ENCODE measurements at places on chromosomes 3 and 15.

DNA sequence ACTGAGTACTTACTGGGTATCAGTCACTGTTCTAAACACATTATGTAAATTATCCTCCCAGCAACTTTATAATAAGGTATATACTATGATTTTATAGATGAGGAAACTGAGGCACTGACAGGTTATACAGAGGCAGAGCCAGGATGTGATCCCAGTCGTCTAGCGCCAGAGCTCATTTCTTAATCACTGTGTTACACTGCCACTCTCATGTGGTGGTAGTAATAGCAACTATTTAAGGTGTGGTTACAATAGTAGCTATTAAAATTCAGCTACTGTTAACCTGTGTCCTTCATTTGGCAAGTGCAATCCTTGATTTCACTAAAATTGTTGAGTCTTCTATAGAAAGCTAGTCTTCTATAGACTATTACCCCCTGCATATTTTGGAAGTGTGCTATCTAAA, 43.1 kb upstream of the TRPC1 start:
- DNase-seq = no peak

DNA sequence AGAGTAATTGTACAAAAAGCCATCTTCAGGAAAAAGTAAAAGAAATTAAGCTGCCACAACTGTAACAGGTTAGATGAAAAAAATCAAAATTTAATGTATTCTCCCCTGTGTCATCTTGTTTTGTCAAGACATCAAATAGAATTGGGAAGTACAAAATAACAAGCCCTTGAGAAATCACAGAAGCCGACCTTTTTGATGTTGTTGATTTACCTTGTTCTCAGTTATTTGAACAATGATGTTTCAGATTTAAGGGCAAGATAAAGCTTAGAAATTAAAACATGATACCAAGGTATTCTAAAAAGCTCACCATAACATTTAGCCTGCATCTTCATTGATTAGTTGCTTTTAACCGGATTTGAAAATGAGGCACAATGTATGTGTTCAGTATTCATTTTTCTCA, 523.0 kb downstream of the FOXP1 start:
- no peak for DNase-seq

GRCh38 chr3:51931756-51932155, 9.9 kb downstream of the RRP9 start:
- DNase-seq = no peak

DNA sequence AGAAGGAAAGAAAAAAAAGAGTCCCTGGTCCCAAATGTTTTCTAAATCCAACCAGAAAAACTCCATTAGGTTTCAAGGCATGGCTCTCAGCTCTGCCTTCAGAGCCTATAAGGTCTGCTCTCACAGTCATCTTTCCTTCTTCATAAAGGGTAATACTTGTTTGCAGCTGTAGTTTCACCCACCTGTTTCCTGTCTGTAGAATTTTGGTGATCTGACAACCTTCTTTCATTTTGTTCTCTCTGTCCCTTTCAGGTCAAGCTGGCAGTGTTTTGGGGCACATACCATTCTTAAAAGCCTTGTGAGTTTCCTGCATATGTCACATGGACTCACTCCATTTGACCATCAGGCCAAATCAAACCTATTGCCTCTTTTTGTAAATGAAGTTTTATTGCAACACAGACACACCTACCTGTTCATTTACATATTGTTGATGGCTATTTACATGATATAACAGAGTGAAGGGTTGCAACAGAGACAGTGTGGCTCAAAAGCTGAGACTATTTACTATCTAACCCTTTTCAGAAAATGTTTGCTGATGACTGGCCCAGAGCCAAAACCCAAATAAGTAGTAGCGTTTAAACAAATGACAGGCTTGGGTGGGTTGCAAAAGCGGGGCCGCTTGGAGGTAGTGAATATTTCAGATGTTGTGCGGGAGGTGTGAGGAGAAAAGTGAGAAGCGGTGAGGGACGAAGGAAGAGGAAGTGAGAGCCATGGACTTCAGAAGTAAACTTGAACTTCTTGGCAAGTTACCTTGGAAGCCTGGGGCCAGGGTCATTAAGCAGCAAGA, 292.7 kb upstream of the PROK2 start:
- DNase-seq = no peak

DNA sequence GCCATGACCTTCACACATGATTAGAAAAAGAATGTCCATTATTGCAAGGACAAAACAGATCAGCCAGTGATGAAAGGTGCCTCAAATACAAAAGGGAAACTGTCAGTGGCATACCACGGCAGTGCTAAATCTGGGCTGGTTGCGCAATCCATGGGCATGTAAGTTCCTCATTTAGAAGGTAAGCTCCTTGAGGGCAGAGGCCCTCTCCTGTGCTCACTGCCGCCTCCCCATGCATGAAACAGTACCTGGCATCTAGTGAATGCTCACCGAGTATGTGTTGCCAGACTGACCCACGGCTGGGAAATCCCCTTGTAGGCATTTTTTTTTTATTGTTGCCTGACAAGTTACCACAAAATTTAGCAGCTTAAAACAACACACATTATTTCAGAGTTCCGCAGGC, 312.1 kb upstream of the CHRM5 start:
- no peak for DNase-seq

DNA sequence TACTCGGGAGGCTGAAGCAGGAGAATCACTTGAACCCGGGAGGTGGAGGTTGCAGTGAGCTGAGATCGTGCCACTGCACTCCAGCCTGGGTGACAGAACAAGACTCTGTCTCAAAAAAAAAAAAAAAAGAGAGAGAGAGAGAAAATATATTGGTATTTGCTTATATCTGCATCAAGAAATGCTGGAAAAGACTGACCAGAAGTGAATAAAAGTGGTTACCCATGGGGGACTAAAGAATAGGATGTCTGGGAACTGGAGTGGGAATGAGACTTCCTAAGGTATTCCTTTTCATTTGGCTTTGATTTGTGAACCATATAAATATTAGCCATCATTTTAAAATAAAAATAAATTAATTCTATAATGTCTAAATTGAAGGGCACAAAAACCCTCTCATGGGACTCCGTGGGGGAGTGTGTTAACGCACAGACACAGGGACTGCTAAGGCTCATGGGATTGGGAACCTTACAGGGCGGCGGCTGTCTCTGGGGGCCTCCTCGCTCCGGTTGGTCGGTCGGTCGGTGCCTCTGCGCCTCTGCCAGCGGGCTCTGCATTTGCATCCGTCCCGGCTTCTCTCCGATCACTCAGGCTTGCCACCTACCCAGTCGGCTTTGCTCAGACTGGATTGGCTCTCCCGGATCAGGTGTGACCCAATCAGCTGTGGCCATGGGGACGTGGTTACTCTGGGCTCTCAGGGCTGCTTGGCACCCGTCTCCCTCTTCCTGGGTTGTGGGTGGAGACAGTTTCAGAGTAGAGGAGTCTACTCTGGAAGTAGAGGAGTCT, 12.7 kb upstream of the TSPAN3 start:
- DNase-seq = peak; percentile 88

DNA sequence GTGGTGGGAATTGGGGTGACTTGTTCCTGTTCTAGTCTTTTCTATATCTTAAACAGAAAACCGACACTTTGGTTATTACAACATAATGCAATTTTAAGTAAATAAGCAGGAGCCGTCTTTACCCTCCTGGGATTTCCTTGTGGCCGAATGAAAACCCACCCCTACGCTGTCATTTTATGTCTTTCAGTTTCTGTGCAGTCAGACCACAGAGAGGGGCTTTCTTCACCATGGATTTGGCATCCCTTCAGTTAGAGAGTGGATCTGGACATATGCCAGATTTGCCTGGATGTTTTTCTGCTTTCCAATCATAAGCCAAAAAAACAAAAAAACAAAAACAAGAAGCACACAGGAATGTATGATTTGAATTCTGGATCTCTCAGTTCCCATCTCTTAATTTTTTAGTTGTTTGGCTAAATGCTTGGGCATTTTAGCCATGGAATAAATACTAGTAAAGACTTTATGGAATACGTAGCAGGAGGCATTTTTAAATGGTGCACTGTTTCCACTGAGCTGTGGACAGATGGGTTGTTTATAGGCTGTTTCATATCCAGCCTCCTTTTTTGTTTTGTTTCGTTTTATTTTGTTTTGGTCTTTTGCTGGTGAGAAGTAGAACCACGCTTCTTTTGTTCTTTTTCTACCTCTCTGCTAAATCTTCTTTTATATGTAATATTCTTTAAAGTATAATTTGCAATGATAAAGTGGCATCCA, 272.9 kb downstream of the FEZF2 start:
- DNase-seq = no peak

GRCh38 chr3:14803101-14803980, 15.4 kb upstream of the FGD5 start:
- no peak for DNase-seq

DNA sequence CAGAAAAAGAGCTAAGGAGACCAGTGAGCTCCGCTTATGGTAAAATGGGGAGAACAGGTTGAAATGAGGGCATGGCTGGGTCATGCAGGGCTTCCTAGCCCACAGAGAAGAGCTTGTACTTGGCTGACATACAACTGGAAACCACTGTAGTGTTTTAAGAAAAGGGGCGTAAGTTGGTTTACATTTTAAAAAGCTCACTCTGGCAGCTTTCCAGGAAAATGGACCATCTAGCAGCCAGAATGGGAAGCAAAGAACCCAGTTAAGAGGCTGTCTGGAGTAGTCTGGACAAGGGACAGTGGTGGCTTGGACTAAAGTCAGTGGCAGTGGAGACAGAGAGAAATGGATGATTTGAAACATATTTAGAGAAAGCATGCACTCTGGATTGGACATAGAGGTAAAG, 1.9 kb downstream of the MORC1 start:
- DNase-seq = no peak

DNA sequence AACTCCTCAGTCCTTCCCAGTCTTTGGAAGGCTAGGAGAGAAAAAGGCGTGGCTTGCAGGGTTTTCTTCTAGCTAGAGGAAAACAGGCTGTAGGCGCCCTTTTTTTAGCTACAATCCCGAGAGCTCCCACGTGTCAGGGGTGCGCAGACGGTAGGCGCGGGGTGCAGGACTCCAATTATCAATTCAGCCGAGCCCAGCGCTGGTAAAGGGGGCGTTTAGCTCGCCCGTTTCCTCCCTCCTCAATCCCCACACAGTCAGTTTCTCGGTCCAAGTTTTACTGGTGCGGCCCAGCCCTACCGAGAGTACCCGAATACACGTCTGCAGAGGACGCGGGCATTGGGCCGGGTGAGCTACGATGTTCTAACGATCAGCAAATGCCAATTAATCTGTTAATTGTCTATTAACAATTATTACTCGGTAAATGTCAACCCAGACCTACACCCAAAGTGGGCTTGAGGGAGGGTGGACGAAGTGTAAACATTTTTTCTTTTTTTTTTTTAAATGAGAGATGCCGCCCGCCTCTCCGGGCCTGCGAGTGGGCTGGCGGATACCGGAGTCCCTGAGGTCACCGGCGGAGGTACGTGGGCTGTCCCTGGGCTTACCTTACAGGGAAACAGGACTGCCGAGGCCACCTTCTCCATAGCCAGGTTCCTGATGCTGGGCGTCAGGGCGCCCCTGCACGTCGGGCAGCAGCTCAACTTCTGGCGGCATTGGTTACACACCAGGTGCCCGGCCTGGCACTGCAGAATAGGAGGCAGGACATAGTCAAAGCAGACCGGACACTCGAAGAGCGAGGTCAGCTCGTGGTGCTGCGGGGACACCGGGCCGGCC, 923 bp downstream of the SIAH2 start:
- DNase-seq = peak; percentile 60

DNA sequence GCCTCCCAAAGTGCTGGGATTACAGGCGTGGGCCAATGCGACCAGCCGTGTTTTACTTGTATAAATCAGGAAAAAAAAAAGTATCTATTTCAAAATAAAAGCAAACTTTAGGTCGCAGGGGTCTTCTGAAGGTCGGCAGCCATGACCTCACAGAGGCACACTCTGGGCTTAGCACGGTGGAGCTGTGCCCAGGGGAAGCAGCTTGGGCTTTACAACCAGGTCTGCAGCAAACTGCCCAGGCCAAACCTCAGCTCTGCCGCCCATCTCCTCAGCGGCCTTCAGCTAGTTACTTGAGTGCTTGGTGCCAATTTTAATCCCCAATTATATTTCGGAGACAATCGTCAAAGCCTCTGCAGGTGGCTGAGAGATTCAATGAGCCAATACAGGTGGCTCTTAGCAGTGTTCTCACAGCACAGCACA, 30.1 kb downstream of the ZDHHC19 start:
- no peak for DNase-seq

- DNase-seq = no peak
These were observed 100.3 kb downstream of the APBA2 start for GRCh38 chr15:28986108-28986507.

DNA sequence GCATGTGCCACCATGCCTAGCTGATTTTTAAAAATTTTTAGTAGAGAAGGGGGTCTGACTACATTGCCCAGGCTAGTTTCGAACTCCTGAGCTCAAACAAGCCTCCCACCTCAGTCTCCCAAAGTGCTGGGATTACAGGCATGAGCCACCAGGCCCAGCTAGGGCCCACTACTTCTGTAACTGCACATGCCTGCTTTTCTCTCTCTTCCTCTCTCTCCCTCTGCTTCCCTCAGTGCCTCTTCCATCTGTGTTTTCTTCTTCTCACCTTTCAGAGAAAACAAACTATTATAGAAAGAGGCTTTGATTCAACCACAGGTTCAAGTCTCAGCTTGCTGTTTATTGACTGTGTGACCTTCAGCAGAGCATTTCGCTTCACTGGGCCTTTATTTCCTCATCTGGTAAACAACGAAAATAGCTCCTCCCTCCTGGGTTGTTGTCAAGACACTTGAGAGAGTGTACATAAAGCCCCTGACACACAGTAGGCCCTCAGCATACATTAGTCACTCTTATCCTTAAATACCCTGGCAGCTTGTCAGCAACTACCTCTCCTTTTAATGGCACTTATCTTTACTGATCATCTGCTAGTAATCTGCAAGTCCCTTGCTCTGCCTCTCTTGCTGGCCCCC, 10.2 kb downstream of the TADA3 start:
- no peak for DNase-seq

GRCh38 chr3:64520334-64520733, 167.5 kb downstream of the ADAMTS9 start:
- no peak for DNase-seq

DNA sequence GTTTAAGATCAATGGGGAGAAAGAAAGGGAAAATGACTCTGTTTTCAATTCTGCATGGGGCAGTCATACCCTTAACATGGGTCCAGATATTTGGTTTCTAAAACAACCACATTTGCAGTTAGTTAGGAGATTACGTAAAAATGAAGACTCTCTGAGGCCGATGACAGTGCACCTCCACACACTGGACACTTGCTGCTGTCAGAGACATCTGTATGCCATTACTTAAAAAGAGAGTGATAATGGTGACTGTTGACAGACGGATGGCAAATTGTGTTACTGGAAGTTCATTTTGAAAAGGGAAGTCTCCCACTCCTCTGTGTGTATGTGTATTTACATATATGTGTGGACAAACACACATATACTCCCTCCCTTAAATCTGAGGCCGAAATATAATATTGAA, 304.5 kb upstream of the SEMA6D start:
- no peak for DNase-seq

GRCh38 chr15:44569316-44569715, 32.4 kb downstream of the EIF3J start:
- no peak for DNase-seq

- no peak for DNase-seq
These were observed at the start of gene ATP8B4 for GRCh38 chr15:50119063-50120040. Gene ATP8B4, minus strand, starts transcription at chr15:50119233. Its CDS starts 12,267 bp downstream, at chr15:50106966.

DNA sequence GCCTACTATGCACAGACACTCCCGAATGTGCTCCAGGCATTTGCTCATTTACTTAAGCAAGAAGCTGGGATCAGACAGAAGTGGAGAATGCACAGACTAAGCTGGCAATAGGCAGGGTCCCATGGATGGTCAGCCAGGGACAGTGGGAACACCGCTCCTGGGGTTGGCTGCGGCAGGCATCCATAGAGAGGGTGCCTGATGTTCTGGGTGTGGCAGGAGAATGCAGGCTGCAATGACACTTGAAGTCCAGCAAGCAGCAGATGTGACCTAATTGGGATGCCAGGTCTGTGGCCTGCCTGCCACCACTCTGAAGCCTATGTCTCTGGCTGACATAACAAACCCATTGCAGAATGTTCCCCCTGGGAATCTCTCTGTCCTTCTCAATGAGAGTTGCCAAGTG, 40.2 kb upstream of the SLC6A11 start:
- DNase-seq = no peak
